HCEC 1CT (cell line): ENCODE measurements at places on chromosomes 7 and 10.

- no peak for DNase-seq
These were observed 6.4 kb upstream of the MYL10 start for GRCh38 chr7:101635484-101635883.

DNA sequence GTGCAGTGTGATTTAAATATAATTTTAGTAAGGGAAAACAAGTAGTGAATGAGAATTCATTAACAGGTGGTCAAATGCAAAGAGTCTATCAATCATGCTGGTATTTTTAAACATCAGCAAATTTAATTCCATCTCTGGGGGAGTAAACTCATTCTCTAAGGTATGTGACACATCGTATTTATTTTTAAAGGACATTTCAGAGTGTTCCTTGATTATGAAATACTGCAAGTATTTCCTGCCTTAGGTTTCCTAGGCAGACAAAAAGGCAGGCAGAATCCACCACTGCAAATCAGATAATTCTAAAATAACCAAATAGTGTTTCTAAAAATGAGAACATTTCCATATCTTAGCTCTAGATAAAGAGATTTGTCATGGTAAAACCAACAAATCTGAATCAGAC, 193.8 kb downstream of the LRRTM3 start:
- DNase-seq, result no peak

GRCh38 chr10:75095631-75096030, 15.8 kb upstream of the SAMD8 start:
- no peak for DNase-seq

- DNase-seq, result no peak
These were observed 240.2 kb downstream of the PRKG1 start for GRCh38 chr10:51314481-51314880.

GRCh38 chr10:44922021-44922420, 10.9 kb downstream of the TMEM72 start:
- no peak for DNase-seq

DNA sequence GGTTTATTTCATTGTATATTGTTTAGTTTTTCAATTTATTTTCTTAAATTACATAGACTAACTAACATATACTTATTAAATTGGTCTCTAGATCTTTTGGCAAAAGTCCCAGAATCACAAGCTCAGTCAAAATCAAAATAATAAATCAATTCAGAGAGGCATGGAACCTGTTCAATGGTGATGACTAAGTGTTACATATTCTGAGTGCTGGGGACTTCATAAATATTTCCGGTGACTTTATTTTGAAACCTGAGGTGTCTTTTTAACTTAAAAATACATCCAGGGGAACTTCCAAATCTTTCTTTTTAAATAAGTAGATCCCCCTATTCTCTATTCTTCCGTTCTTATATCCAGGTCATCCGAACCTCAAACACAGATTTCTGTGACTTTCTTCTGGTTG, 89.6 kb upstream of the ZNF804B start:
- no peak for DNase-seq

- no peak for DNase-seq
These were observed 20.5 kb upstream of the VWDE start for GRCh38 chr7:12423997-12424745.

DNA sequence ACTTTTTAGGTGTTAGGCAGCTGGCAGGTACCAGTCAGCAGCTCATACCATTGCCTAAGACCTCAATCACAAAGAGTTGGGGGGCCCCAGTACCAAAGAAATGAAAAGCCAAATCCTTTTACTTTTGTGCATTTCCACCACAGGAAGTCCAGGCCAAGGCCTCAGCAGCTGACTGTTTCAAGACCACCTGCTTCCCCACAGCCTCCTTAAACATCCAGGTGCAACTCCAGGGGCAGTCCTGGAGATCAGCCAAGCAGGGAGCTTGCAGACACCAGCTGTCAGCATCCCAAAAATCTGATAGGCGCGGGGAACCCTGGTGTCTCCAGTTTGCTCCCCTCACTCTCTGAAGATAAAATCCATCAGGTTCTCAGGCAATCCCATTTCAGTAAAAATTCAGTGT, 91.5 kb upstream of the EFCAB10 start:
- no peak for DNase-seq

DNA sequence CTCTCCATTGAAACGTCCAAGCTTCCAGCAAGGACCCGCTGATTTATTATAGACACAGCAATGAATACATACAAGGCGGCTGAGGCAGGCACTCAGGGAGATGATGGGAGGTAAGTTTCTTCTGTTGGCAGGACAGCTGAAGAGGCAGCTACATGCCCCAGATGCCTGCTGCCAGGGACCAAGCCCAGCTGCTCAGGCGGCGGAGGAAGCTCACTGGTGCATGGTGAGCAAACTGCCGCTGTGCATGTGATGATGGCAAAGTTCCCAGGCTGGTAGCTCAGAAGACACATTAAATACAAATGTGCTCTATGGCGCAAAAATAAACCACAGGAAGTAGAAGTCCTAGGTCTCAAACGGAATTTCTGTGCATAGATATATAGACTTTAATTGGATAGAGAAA, 2.3 kb downstream of the DNTT start:
- no peak for DNase-seq

DNA sequence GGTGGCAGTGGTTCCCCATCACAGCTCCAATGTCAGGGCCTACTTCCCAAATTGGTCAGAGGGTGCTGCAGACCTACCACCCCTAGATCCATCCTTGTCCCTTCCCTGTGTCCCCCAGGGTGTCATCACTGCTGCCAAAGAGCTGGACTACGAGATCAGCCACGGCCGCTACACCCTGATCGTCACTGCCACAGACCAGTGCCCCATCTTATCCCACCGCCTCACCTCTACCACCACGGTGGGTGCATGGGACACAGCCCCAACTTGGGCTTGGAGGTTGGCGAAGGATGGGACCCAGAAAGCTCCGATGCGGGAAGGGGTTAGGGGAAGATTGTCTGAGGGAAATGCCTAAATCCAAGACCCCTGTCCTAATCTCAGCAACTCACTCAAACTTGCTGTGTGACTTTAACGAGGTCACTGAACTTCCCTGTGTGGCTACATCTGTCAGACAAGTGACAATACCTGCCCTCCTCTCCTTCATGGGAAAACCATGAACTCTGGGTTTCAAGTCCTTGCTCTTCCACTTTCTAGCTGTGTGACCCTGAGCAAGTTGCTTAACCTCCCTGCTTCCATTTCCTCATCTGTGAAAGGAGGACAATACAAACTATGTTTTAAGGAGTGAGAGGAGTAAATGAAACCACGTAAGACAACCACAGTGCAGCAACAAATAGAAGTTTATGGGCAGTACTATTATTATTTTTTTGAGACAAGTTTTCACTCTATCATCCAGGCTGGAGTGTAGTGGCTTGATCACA, 4.9 kb upstream of the VSIR start:
- no peak for DNase-seq

GRCh38 chr10:21732067-21732772, 198.2 kb downstream of the MLLT10 start:
- DNase-seq, result peak; percentile 69

- peak; percentile 2 for DNase-seq
These were observed 2.6 kb downstream of the NPTX2 start for GRCh38 chr7:98619450-98620321.

GRCh38 chr10:91198781-91199180, 21.7 kb upstream of the PCGF5 start:
- DNase-seq, result peak; percentile 68

- DNase-seq, result peak; percentile 33
These were observed 134.4 kb downstream of the ITGA8 start for GRCh38 chr10:15585303-15585715.

GRCh38 chr10:103541616-103542015, 48.1 kb downstream of the NEURL1 start:
- no peak for DNase-seq

- no peak for DNase-seq
These were observed 310.2 kb downstream of the TNS3 start for GRCh38 chr7:47271749-47272148.

- no peak for DNase-seq
These were observed 88.6 kb downstream of the MPP7 start for GRCh38 chr10:28214219-28214618.

DNA sequence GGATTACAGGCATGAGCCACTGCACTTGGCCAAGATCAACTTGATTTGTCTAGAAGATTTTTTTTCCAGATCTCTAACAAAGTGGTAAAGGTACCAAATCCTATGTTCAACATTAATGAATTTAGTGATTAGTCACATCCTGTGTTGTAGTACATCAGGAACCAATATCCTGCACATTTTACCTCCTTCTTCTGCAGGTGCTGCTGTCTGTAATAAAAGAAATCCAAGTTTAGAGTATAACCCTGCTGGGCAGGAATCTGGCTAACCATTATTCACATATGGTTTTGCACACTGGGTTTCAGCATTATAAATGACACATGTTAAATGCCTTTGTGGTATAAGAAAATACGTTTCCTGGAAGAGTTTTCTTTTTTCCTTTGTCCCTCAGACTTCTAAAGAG, 10.8 kb downstream of the PARD3 start:
- peak; percentile 6 for DNase-seq

GRCh38 chr10:49281461-49281860, 17.5 kb upstream of the C10orf71 start:
- no peak for DNase-seq
